Muscle of back (tissue), 13 donors: ENCODE measurements at places on chromosomes 11 and 22. TPM values are rescaled to one million over a fixed set of nuclear protein-coding genes. Genes with fewer than 3 reads are reported as not detected.

DNA sequence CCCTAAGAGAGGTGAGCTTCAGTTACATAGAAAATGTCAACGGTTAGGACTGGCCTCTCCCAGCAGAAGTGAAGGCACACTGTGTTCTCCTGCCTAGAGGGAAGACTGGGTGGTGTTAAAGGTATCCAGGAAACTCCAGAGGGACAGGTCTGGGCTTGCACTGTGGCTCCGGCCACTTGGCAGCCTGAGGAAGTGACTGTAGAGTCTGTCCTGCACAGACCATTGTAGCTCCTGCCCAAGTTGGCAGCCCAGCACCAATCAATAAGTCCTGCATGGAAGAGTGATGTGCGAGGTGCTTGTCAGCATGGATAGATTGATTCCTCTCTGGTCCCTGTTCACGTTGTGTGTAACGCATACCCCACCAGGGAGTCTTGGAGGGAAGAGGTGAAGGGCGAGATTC, 284.8 kb downstream of the TENM4 start:
- DNase-seq: no peak

DNA sequence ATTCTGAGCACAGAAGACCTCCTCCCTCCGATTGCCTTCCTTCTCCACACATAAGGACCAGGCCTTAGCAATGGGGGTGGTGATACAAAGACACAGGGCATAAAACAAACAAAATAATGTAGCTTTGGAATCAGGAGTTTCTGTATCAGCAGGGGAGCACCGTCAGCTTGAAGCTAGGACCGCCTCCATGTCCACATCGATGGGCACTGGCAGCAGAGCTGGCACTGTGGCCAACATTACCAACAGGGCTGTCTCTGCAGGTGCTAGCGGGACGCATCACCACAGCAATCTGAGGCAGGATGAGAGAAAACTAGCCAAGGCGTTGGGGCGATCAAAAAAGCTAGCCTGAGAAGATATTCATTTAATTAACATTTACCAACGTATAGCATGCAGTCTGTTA, 201.4 kb downstream of the MAML2 start:
- no peak for DNase-seq

DNA sequence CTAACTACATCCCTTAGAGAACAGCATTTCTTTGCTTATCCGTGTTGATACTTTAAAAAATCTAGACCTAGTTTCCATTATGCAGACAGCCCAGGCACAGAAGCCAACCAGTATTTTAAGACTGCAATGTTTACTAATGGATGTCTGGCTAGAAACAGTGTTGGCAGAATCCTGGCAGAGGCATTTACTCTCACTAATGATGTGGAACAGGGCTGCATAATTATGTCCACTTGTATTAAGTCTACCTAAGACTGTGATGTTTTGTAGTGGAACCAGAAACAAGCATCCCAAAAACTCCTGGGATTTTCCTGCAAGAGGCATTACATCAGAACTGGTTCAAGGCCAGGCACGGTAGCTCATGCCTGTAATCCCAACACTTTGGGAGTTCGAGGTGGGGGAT, 50.2 kb upstream of the PICALM start:
- no peak for DNase-seq

DNA sequence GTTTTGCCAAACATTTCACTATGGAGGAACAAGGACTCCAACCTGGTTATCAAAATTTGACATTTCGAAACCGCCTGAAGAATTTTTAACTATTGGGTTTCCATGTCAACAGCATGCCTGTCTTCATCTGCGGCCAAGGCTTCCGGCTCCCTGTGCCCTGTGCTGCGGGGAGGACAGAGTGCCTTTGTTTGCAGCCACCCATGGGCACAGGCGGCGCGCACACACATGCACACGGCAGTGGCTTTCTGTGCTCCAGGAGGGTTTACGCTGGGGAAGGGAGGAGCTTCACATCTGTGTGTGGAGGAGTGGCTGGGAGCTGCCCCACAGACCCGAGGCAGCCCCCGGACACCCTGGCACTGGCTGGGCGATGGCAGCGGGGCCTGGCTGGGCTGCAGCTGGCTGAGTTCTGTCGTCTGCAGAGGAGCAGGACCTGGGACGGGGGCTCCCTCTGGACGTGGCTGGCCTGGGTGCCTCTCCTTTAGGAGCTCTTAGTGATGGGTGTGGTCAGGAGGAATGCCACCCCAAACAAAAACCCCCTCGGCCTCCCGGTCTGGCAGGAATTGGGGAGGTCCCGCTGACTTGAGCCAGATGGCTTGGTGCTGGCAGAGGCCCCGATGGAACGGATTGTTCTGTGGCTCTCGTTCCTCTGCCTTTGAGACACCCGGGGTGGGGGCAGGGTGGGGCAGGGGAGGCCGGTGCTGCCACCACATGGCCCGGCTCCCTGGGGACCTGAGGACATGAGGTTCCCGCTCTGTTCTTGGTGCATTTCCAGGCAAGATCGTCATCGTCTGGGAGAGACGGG, 1290.9 kb downstream of the BRD1 start:
- DNase-seq: no peak

DNA sequence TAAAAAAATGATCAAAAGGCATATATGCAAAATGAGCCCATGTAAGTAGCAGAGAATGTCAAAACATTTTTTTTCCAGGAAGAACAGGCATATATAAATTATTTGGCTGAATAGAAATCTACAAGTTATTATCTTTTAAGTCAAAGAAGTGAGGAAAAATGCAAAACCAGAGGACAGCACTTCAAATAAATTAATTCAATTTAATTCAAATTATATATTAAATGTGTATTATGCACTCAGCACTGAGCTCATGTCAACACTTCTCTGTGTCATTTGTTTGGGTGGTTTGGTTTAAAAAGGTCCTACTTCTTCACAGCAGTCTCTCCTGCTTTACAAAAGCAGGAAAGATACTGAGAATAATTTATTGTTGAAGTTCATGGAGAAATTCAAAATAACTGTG, 41.9 kb upstream of the PDGFD start:
- DNase-seq: no peak

DNA sequence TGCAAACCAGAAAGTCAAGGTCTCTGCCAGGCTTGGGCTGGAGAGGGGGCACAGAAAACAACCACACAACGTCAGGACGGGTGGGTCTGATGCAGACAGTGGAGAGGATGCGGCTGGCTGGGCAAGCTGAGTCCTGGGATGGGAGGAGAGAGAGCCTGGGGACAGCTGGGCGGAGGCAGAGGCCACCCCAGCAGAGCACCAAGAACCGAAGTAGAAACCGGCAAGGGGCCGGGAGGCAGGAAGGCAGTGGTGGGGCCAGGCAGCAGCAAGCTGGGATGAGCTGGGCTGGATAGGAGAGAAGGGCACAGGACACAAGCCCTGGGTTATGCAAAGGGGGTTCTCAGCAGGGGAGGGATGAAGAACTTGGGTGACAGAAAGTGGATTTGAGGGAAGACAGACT, 188.2 kb downstream of the SHANK2 start:
- DNase-seq: no peak

- DNase-seq: no peak
Measured at GRCh38 chr11:132084433-132084832, 714.0 kb downstream of the NTM start.

DNA sequence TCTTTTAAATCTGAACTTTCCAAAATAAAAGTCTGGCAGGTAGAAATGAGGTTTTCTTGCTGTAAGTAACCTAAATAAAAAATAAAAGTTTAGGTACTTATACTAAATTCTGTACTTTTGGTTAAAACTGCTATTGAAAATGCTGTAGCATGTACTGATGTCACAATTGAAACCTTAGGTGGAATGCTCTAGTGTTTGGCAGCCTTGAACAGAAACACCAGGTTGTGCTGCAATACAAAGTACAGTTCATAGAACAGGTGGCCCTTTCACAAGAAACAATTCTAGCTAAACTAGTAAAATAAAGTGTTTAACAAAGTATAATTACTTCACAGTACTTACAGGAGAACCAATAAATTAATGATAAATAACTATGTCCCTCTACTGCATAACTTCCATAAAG, 25.1 kb downstream of the NPAT start:
- DNase-seq: no peak

DNA sequence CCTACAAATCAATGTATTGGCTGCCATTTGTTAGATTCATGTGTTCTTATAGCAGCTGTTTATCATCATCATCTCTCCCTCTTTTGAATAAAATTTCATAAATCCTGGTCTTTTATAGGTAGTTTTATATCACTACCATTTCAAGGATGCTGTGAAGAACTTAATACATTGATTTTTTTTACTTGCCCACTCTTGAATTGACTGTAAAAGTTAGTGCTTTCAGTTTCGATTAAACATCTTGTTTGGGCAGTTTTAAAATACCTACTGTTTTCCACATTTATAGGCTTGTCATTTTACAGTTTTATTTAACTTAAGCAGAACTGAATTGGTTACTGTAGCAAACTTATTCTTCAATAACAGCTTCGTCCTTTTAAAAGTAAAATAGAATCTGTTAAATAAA, 59.5 kb downstream of the TTC17 start:
- no peak for DNase-seq

The OR4C3 gene
- not detected for polyA plus RNA-seq

The RIBC2 gene
- 1.8 TPM for polyA plus RNA-seq

The POU2F3 gene
- polyA plus RNA-seq: 0.09 TPM

The MIOX gene
- not detected for polyA plus RNA-seq

The OR5B21 gene
- polyA plus RNA-seq: not detected
